ENCODE measurements at places on chromosomes 2 and 18.

DNA sequence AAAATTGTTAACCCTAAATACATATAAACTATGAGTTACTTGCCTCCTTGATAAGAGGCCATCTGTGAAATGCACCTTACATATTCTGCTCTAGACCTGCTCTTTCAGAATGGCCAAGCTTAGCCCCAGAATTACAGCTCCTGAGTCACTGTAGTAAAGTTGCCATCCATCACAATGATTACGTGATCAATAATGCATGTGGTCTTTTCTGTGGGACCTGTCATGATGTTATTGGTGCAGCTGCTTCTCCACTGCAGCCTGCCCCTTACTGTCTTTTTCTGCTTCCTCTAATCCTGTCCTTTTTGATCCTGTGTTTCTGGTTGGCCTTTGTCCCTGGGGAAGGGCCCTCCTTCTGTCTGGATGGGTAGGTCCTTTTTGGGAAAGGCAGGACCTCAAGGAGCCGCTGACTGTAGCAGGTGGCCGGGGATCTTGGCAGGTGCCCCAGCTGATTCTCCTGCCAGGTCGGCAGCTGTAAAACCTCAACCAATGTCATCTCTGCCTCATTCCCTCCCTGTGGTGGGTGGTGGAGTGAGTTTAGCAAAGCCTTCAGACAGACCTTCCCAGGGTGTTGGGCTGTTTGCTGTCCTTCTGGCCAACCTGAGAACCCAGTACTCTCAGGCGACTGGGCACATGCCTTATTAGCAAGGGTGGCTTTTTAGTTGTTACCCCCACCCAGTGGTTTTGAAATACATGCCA, 126.2 kb upstream of the EML6 start:
- DNase-seq: no peak

DNA sequence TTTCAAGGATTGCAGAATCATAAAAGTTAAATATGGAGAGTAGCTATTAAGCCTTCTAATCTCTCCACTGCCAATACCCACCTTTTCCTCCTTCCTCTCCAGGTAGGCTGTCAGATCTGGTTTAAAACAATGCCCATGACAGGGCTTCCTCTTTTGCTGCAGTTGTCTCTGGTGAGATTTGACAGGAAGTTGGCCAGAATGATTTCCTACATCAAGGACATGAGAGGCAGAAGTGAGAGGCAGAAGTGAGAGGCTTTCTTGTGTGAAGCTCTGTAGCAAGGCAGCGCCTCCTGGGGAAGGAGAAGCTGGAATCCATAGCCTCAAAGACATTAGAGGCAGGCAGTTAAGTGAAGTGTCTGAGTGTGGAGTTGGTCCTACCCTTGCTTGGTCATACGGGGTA, 385.7 kb downstream of the HRH4 start:
- no peak for DNase-seq

GRCh38 chr2:224584111-224584784, 915 bp downstream of the CUL3 start:
- DNase-seq: peak; percentile 28

GRCh38 chr2:10647886-10648605, 41.7 kb downstream of the NOL10 start:
- no peak for DNase-seq

DNA sequence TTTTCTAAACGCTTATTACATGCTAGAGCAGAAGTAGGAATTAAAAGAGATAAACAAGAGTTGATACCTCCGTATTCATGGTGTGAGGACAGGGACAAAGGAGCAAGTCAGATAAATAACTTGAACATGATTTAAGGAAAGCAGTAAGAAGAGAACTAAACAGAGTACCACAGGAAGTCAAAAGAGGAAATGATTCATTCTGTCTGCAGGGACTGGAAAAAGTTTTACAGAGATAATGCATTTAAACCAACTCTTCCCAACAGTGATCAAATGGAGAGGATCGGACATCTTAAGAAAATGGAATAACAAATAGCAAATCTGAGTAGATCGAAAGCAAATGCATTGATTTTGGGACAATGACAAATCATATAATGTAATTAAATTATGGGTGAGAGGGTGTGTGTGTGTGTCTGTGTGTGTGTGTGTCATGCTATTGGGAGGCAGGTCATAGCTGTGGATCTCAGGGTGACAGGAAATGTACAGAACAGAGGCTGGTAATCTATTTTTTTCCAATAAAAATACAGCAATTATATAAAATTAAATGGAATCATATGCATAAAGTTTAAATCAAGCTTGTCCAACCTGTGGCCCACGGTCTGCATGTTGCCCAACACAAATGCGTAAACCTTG, 113.4 kb downstream of the MC4R start:
- DNase-seq: no peak

GRCh38 chr2:39381653-39382052, 55.4 kb downstream of the MAP4K3 start:
- no peak for DNase-seq

DNA sequence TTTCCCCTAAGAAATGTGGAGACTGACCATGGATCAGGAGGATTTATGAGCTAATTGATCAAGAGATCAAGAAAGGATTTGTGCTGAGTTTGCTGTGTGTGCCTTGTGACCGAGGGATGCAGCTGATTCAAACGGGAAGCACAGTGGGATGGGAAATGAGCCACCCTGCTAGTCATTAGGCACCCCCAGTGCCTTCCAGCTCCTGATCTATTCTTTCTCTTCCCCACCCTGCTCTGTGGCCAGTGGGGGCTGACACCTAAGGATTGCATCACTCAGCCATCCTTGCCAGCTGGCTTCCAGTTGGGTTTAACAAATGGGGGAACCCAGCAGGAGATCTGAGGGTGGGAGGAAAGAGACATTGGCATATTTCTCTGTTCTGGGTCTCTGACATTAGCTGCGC, 132.2 kb upstream of the CXCR4 start:
- no peak for DNase-seq

DNA sequence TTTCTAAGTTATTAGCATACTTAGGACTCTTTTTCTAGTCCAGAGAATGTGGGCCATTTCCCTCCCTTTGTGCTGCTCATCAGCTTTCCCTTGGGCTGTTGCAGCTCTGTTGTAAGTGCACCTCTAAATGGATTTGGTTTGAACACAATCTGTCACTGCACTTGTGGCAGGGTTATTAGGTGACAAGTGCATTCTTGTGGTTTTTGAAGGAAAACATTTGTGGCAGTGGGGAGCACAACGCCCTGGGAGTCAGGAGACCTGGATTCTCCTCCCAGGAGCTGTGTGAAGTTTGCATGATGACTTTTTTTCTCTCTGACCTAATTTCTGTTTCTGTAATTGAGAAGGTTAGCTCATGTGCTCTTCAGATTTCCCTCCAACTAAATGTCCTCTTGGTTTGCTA, 630.9 kb upstream of the FAM98A start:
- no peak for DNase-seq

DNA sequence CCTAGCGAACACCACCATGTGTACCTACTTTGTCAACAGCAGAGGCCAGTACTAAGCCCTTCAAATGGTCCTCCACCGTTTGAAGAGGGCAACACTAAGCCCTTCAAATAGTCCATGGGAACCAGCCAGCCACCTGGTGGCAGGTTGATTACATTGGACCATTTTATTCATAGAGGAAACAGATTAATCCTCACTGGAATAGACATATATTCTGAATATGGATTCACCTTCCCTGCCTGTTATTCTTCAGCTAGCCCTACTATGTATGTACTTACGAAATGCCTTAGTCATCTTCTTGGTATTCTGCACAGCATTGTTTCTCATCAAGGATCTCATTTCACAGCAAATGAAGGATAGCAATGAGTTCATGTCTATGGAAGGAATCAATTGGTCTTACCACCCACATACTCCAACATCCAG, 10.0 kb upstream of the ZNF396 start:
- DNase-seq: no peak

GRCh38 chr2:205700331-205701132, 18.2 kb downstream of the NRP2 start:
- DNase-seq: no peak

DNA sequence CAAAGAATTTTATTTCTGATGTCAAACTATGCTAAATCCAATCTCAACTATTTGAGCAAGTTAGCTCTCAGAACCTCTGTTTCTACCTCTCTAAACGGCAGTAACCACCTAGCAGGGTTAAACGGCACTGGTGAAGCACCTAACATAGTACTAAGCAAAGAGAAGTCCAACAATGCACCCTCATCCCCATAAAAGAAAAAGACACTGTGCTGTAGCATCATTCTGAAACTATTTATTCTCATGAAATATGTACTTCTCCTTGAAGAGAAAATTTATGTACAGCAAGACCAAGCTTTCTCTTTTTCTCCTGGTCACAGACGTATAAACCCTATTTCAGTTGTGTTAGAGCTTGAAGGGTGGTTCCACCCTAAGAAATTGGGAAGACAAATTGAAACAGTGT, 4.8 kb downstream of the MEX3C start:
- DNase-seq: no peak
